G401 (cell line): ENCODE measurements at places on chromosomes 6 and 20. TPM values are rescaled to one million over a fixed set of nuclear protein-coding genes. Genes with fewer than 3 reads are reported as not detected.

GRCh38 chr6:34138191-34138590, 7.7 kb downstream of the GRM4 start:
- peak; percentile 30 for DNase-seq

GRCh38 chr6:100194535-100194934, 200.5 kb upstream of the MCHR2 start:
- DNase-seq: no peak

DNA sequence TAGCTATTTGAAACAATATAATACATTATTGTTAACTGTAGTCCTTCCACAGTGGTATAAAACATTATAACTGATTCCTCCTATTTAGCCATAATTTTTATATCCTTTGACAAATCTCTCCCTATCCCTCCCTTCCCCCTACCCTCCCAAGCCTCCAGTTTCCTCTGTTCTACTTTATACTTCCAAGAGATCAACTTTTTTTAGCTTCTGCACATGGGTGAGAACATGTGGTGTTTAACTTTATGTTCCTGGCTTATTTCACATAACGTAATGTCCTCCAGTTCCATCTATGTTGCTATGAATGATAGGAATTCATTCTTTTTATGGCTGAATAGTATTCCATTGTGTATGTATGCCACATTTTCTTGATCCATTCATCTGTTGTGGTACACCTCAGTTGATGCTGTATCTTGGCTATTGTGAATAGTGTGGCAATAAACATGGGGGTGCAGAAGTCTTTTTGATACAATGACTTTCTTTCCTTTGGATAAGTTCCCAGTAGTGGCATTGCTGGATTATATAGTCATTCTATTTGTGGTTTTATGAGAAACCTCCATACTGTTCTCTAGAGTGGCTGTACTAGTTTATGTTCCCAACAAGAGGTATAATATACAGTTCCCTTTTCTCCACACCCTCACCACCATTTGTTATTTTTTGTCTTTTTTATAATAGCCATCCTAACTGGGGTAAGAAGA, 205.0 kb downstream of the KCNQ5 start:
- DNase-seq: no peak

- no peak for DNase-seq
These were observed 75.1 kb downstream of the SEL1L2 start for GRCh38 chr20:13915284-13915683.

GRCh38 chr20:60254901-60255411, 296.7 kb downstream of the CDH26 start:
- no peak for DNase-seq

DNA sequence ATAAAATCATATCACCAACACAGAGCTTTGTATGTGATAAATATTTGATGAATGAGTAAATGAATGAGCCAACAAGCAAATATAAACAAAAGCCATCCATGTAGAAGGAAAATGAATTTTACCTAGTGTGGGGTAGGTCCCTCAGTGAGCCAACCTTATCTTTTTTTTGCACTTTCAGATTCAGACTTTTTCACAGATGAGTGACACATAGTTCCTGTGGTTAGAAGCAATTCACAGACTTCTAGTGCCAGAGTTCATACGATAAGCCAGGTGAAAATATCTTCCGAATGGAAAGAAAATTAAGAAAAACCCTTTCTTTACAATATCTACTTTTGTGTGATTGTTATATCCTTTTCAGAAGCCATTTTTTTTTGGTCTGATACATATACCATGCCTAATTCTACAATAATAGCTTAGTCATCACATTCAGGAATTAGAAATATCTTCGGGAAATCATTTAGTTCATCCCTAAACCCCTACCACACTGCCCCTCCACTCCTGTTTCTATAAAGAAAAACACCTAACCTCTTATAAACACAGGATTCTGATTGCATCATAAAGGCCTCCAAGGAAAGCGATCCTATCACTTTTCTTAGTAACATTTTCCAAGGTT, 82.7 kb upstream of the CNR1 start:
- DNase-seq: no peak

DNA sequence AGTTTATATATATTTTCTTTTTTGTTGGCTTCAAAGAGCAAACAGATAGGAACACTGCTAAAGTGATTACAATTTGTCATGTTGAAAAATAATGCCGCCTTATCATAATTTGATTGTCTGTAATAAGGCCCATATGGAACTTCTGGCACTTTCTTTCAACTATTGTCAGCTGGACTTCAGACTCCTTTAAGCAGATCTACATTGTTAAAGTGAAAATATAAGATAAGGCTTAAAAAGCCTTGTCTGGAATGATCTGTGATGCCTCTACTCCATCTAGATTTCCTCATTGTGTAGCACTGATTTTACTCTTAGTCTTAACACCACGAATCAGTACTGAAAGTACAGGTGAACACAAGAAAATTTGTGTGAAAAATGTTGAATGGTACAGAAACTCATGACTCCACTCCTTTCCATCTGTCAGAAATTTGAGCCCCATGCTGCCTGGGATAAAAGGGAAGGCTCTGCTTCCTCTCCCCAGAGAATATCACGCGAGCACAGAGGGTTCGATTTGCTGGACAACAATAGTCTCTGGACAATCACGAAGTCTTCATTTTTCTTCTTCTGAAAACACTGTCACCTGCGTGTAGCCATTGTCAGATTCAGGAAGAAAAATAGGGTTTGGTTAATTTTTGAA, 56.0 kb downstream of the BCAS1 start:
- no peak for DNase-seq

DNA sequence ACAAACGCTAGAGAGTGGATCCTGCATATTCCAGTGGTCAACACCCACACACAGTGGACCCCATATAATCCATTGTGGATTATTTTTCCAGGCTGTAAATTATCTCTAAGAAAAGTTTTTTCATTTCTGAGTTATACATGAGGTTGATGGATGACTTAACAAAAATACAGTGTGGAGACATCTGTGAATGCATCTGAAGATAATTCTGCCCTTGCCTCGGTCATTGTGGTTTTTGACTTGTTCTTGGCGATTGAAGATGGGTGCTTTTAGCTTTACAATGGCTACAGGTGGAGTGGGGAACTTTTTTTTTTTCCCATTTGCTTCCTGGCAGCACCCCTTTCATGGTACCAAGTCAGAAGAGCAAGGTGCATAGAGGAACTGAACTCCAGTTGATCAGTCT, 242.7 kb downstream of the MYLK4 start:
- no peak for DNase-seq

DNA sequence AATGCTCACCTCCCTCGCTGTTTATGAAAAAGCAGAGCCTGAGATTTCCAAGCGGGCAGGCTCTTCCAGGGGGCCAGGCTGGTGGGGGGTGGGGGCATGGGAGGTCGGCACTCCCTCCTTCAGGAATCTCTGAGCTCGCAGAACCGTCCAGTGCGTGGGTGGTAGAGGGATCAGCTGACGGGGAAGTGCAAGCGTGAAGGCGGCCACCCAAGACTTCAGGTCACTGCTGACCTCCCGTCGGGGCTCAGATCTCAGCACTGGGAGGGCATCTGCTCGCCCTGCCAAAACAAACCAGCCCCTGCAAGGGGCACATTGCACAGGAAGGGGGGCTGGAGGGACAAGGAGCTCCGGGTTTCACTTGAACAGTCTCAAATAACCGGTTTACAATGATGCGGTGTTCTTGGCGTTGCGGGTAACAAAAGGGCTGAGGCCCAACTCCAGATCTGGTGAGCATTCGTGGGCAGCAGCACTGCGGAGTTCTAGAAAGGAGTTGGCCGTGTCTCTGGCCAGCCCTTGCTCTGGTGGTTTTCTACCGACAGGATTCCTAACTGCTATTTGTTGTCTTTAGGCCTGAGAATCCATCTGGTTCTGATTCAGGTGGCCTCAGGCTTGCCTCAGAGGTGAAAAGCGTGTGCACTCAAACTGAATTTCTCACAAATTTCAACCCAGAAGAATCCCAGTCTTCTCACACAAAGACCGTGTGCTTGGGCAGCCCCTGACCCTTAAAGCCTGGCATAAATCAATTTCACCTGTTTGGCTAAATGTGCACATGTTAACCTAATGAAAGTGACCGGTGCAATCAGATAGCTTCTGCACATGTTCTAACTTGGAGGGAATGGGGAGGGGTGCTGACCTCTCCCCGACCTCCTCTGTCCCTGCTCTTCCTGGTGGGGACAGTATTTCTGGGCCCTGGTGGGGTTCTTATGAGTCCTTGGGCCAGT, 191.6 kb downstream of the MYLK4 start:
- no peak for DNase-seq

ACTL10 gene
- not detected in 2 replicates for total RNA-seq

RBL1 gene
- 9.0 and 15.9 TPM in 2 replicates for total RNA-seq

TP53TG5 gene
- not detected in 2 replicates for total RNA-seq

GPR6 gene
- not detected in 2 replicates for total RNA-seq

MICB gene
- total RNA-seq: 15.0 and 18.3 TPM in 2 replicates

PRPH2 gene
- not detected in 2 replicates for total RNA-seq
